Ovary (tissue), 10 donors: ENCODE measurements at places on chromosomes 7 and 10. TPM values are rescaled to one million over a fixed set of nuclear protein-coding genes. Genes with fewer than 3 reads are reported as not detected.

Gene ASIC3
- 5.2 TPM for total RNA-seq

Gene SCRN1
- total RNA-seq: 34.0 TPM

Gene NRBF2
- 15.3 TPM for total RNA-seq

Gene ADRB1
- total RNA-seq: not detected

GRCh38 chr7:335358-336148 is 45.6 kb downstream of the FOXL3 start:
- no peak for DNase-seq

GRCh38 chr7:2526659-2527504 is 7.3 kb downstream of the LFNG start:
- DNase-seq: no peak

DNA sequence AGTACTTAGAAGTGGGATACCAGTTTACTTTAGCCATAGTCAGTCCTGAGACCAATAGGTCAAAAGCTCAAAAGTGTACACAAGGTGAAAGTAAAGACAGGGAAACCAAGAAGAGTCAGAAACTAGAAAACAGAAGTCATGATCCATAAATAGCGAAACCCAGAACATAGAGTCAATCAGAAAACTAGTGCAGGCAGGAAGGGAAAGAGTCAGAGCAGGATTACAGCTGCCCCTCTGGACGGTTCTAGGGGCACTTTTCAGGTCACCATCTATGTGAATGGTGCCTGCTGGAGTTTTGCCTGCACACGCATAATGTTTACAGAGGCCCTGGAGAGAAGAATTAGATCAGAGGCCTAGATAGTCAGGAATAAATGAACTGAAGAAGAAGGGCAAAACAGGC is 22.4 kb upstream of the DMTF1 start:
- no peak for DNase-seq

DNA sequence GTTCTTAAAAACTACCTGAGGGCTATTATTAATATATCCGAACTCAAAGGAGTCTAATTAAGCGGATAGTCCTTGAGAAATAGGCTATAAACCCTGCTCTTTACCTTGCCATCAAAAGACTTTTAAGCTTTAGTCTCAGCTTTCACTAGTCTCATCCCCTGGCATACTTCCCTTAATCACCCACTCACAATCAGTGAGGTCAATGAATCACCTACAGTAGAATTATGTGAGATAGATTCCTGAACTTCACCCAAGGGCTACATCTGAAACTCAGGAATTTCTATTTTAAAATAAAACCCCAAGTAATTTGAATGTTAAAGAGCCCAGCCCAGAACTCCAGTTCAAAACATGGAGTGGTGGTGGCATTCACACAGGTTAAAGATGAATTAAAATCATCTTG is 108.7 kb downstream of the ETV1 start:
- DNase-seq: no peak

GRCh38 chr10:59090817-59091622 is 85.4 kb upstream of the PHYHIPL start:
- DNase-seq: no peak

GRCh38 chr10:89773081-89773480 is 71.7 kb downstream of the KIF20B start:
- no peak for DNase-seq
